ENCODE measurements at places on chromosomes 16 and 17.

GRCh38 chr17:82283208-82283749, 9.8 kb upstream of the CSNK1D start:
- DNase-seq: peak; percentile 98

- no peak for DNase-seq
Observed at GRCh38 chr16:10881479-10882030, 4.6 kb downstream of the CIITA start.

DNA sequence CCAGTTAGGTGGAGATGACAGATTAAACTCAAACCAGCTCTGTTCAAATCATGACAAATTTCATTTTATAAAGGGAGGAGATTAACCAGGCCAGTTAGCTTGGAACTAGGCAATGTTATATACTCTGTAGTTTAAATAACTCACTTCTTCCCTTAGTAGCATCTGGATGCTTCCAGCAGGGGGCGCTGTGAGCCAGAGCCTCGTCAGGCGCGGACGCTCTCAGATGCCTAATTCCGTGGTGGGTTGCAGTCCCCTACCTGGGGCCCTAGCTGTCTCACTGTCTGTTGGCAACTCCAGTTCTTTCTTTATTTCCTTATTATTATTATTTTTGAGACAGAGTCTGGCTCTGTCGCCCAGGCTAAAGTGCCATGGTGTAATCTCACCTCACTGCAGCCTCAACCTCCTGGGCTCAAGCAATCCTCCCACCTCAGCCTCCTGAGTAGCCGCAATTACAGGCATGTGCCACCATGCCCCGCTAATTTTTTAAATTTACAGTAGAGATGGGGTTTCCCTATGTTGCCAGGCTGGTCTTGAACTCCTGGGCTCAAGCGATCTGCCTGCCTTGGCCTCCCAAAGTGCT, 17.3 kb upstream of the WFDC1 start:
- DNase-seq: peak; percentile 47

DNA sequence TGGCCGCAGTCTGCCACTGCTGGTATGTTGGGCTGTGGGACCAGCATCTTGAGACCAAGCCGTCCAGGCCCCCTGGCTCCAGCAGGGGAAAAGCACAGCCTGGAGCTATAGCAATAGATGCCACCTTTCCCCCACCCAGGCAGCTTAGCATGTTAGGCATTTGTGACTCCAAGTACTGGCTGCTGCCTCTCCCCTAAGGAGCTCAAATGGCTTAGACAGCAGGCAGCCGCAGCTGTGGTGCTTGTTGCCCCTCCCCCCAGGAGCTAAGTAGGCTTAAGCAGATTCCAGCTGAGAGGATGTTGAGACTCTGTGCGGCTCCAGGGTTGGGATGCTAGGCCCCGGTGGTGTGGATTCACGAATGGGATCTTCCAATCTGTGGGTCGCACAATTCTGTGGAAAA, 88.8 kb upstream of the ANKFN1 start:
- DNase-seq: no peak

GRCh38 chr17:7912927-7913524, 3.1 kb downstream of the RNF227 start:
- peak; percentile 77 for DNase-seq

DNA sequence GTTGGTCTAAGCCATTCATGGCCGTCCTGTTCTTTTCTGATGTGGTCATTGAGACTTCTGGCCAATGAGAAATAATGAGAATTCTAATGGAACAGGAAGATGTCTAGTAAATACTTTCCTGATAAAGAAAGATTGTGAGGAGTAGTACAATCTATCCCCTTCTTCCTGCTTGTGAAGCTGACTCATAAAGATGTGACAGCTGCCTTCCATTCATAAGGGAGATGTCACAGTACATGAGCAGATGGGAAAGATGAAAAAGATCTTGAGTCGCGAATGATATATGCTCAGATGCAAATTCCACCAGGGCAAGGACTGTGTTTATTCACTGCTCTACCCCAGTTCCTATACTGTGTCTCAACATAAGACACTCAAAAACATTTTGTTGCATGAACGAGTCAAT, 111.7 kb upstream of the FOXF1 start:
- peak; percentile 56 for DNase-seq

- DNase-seq: peak; percentile 75
Observed at GRCh38 chr17:17416007-17416399, 60.8 kb upstream of the MED9 start.

- no peak for DNase-seq
Observed at GRCh38 chr17:69271023-69271422, 42.4 kb upstream of the ABCA10 start.

DNA sequence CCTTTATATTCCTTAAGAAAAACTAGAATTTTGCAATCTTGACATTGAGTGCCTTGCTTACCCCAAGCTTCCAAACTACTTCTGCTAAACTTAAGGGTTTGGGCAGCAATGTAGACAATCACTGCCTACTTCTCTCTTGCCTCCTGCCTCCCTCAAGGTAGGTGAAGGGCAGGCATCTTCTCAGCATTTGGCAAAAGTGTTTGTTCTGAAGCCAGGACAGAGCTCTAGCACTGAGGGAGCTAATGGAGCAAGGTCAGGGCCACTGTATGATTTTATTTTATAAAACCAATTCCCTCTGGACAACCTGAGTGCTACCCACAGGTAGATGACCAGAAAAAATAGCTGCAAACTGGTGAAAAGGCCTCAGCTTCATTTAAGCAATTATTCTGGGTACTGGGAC, 111.8 kb downstream of the IRX3 start:
- no peak for DNase-seq

DNA sequence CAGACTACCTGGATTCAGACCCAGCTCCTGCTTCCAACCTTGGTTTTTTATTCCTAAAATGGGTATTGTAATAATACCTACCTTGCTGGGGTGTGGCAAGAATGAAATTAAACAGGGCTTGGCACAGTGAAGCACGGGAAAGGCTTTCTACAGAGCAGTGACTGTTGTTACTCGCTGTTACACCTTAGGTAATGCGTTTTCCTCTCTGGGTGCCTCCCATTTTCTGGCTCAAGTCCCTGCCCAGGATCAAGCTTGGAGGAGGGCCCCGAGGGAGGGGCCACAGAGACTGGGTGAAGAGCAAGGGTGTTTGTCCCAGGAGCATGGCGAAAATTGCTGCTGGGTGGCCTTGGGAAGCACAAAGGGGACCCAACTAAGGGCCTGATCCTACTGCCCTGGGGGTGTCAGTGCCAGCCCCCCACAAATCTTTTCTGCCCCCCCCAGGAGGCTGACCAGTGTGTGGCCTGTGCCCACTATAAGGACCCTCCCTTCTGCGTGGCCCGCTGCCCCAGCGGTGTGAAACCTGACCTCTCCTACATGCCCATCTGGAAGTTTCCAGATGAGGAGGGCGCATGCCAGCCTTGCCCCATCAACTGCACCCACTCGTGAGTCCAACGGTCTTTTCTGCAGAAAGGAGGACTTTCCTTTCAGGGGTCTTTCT, 13.3 kb downstream of the MIEN1 start:
- no peak for DNase-seq

DNA sequence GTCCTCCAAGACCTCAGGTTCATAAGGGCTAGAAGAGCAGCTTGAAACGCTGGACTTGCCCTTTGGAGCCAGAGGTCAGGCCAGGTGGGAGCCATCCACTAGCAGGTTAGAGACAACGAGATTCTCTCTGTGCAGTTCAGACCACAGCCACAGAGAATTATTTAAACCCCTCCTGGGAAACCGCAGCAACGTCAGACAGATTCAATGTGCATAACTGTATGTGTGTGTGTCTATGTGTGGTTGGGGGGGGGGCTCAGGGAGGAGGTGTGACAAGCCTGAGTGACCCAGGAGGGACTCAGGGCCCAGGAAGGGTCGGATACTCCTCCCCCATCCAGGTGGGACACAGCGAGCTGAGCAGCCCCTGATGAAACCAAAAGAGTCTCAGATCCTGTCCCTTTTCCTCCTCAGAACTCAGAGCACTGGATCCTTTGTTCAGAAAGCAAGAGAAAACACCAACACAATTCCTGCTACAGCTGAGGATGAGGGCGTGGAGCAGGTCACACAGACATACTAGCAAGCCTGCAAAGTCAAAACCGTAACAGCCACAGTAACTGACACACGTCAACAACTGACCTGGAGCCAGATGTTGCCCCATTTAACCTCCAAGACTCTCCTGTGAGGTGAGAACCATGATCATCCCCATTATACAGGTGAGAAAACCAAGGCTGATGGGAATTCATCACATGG, 66.8 kb downstream of the XYLT1 start:
- no peak for DNase-seq

DNA sequence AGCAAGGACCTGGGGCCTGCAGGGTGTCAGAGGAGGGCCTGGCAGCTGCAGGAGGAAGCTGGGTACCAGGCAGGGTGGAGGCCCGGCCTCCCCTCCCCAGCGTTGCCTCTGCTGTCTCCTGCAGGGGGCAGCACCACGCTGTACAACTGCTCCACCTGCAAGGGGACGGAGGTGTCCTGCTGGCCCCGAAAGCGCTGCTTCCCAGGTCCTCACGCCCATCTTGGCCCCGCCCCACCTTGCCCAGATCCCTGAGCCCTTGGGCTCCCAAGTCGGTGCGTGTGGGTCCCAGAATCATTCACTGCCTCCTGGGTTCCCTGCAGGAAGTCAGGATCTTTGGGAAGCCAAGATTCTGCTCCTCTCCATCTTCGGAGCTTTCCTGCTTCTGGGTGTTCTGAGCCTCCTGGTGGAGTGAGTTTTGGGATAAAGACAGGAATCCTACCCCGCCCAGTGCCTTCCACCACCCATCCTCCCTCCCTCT, 1.2 kb downstream of the TMEM95 start:
- peak; percentile 70 for DNase-seq

- no peak for DNase-seq
Observed at GRCh38 chr17:68296217-68297191, 5.2 kb downstream of the ARSG start.

- DNase-seq: no peak
Observed at GRCh38 chr17:2195729-2196128, 107.9 kb downstream of the SMG6 start.

- DNase-seq: no peak
Observed at GRCh38 chr17:72733619-72734282, 358.7 kb downstream of the SLC39A11 start.

DNA sequence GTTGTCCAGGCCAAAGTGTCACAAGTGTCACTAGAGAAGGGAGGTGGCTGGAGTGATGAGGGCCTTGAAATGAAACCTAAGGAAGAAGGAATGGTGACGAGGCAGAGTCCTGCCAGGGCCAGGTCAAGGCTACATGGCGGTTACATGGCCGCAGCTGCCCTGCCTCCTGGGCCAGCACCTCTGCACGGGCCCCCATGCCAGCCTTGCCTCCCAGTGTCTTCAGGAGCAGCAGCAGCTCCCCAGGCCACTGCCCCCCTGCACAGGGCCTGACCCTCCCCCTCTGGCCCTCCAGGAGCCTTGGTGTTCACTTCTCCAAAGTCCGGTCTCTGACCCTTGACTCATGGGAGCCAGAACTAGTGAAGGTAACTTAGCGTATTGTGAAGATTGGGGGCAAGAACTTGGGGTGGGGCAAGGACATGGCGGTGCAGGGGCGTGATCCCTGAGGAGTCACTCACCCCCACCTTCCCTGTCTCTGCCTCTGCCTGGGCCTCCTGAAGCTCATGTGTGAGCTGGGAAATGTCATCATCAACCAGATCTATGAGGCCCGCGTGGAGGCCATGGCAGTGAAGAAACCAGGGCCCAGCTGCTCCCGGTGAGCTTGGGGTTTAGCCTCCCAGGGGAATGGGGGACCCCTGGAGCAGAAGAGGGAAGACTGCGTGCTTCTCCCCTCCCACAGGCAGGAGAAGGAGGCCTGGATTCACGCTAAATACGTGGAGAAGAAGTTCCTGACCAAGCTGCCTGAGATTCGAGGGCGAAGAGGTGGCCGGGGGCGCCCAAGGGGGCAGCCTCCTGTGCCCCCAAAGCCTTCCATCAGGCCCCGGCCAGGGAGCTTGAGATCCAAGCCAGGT, 4.1 kb upstream of the KCTD11 start:
- no peak for DNase-seq

DNA sequence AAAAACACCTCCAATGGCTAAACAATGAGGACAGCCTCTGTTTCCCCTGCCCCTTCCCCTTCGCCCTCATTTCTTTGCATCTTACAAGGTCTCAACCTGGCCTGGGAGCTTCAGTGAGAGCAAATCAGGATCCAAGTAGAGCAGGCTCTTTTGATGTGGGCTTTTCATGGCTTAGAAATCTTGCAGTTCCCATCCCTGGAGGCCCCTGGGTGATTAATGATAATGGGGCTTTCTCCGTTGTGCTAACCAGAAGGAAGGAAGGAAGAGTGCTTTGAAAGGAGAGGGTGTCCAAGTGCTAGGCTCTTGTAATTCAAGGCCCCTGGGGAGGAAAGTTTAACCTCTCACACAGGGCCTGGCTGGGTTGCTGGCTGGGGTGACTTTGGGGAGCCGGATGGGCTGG, 18.5 kb upstream of the IRX3 start:
- no peak for DNase-seq

GRCh38 chr17:13491916-13492736, 109.6 kb downstream of the HS3ST3A1 start:
- no peak for DNase-seq
